ENCODE measurements at places on chromosomes 5 and 9.
A peak's percentile ranks its signal among the peaks of the same experiment; 100 is the strongest.

GRCh38 chr5:177086654-177087397 lies at the start of gene FGFR4:
FGFR4 (plus strand) TSS chr5:177086915; CDS start chr5:177089603, 2,688 bp downstream.
- peak; percentile 90 for DNase-seq

DNA sequence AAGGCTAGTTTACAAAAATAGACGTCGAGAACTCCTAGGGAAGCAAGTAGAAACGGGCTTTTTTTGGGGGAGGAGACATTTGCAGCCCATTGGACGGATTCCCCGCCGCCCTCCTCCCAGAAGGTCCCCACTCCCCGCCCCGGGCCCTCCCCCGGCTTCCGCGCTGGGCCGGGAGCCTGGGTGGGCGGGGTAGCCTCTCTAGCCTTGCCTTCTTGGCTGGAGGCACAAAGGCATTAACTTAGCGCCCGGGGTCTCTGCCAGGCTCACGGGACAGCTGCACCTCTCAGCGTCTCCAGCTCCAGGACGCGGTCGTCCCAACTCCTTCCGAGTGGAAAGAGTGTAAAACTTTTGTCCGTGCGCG lies at the start of gene DMRTA1:
DMRTA1 (plus strand) TSS at position 236 of the 361 bp plus-strand sequence. CDS start 242 bp downstream, outside the sequence.
- peak; percentile 98 for DNase-seq

GRCh38 chr9:77968506-77968905 lies 63.1 kb downstream of the GNAQ start:
- DNase-seq = no peak

- no peak for DNase-seq
These were observed 116.0 kb downstream of the MACIR start for GRCh38 chr5:103374473-103374963.

- no peak for DNase-seq
These were observed 71.7 kb downstream of the TEX10 start for GRCh38 chr9:100281066-100281465.

- DNase-seq = no peak
These were observed 3.2 kb downstream of the MAP3K1 start for GRCh38 chr5:56818450-56819037.

- no peak for DNase-seq
These were observed 11.5 kb downstream of the MAN2A1 start for GRCh38 chr5:109701252-109701651.

GRCh38 chr9:134682651-134683364 lies 41.2 kb downstream of the COL5A1 start:
- no peak for DNase-seq

DNA sequence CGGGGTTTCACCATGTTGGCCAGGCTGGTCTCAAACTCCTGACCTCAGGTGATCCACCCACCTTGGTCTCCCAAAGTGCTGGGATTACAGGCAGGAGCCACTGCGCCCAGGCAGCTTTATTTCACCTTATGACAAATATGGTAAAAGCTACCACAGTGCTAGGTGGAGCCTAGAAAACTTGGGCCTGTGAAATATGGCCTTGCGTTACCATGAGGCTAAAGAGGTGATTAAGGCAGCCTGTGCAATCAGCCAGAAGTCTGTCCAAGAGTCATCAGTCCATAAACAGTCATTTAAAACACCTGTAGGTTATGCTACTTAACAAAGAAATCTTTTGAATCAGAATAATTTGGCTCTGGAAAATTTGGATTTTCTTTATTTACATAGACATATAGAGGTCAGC lies 114.8 kb upstream of the ANKH start:
- no peak for DNase-seq

- DNase-seq = no peak
These were observed 21.8 kb downstream of the ENTREP1 start for GRCh38 chr9:69346596-69347390.

DNA sequence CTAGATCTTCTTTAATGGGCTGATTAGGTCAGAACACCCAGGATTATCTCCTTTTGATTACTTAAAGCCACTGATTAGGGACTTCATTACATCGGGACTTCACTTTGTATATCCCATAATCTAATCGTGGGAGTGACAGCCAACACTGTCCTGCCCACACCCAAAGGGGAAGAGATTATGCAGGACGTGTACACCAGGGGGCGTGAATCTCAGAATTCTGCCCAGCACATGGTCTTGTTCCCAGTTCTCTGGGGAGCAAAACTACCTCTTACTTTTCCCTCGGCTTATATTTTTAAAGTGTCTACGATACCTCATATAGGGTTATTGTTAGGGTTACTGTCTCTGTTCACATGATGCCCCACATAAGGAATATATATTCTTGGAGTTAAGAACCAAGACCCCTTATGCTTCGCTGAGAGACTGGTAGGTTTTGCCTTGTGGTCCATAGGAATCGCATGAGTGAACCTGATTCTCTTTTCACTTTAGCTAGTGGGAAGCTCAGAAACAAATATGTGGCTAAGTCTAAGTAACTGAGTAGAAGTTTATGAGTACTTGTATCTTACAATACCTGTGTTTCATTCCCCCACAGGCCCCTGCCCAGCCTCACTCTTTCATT lies 192.7 kb downstream of the GNA14 start:
- DNase-seq = peak; percentile 63

DNA sequence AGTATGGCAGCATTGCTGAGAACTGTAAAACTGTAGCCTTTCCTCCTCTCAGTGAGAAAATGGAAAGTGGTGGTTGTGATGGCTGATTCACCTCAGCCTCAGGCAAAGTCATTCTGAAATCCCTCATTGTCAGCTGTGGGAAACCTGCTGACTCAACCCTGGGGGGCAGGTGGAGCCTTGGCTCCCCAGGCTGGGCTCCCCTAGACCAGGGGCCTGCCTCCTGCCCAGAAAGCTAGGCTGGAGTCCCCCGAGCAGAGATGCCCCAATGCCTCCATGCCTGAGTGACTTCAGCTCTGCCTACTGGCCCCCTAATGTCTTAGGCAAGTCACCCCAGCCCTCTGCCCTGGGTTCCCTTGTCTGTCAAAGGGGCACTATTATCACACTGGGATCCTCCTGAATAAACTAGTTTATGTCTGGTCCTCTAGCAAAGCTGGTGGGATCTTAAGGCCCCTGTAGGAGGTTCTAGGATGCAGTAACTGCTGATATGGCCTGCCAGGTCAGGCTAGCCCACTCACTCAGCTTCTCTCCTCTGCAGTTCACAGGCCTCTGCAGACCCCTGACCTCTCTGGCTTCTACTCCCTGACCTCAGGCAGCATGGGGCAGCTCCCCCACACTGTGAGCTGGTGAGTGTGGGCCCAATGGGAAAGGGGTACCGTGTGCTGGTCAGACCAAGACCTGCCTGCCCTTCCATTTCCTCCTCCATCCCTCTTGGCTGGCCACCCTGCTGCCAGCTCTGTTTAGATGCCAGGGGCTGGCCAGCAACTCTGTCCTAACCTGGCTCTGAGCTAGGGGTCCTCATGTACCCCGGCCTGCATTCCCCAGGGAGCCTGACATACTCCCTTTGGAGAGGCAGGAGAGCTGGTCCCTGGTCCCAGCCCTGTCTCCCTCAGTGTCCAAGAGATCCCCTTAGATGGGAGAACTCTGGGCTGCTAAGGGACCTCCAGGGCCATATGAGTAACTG lies 24.2 kb downstream of the TCF7 start:
- DNase-seq = no peak

GRCh38 chr9:107227774-107228173 lies 55.3 kb upstream of the RAD23B start:
- peak; percentile 93 for DNase-seq

GRCh38 chr9:131309530-131310276 lies 20.2 kb downstream of the PLPP7 start:
- no peak for DNase-seq

- DNase-seq = no peak
These were observed at the start of gene CYSRT1 for GRCh38 chr9:137224830-137225694. CYSRT1 (plus strand) TSS chr9:137225174; CDS start chr9:137225622, 448 bp downstream.

DNA sequence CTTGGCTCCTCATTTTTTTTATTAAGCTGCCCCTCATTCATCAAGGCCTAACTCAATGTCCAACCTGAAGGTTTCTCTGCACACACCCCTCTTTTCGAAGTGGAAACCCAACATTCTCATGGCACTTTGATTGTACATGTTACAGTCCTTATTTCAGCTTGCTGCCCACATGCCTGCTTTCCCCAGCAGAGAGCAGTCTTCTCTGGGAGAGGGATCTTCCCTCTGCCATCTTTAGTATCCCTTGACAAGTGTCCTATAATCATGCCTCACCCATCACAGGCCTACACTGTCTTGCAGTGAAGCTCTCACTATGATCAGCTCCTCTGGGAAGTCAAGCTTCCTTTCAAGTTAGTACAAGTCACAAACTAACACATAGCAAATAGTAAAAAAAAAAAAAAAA lies 175.1 kb downstream of the ACER2 start:
- DNase-seq = peak; percentile 45

DNA sequence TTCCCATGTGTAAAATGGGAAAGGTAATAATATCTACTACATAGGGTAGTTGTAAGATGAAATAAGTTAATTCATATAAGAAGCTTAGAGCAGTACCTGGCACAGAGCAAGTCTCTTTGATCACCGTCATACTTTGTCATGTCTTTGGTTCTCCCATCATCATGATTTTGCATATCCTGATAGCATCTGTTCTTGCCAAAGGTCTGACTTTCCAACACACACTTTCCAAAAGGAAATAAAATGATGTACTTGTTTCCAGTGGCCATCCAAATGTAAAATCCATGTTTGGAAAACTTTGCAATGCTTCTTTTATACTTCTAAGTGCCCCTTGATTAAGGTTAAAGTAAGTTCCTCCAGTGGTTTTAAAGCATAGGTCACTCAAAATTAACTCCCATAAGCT lies 266.9 kb upstream of the PTGER4 start:
- DNase-seq = no peak

DNA sequence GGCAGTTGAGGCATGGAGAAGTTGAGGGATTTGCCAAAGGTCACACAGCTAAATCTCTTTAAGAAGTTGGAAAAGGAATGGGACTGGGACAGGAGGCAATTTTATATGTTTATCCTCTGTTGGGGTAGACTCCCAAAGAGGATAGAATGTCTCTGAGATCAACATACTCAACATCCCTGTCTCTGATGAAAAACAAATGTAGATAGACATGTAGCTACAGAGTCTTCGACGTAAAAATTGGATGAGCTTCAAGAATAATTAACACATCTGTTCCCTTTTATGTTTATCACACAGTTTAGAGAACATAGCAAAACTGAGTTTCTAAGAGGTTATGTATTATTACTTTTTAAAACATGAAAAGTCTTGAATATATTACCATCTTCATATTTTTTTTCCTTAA lies 204.6 kb upstream of the CD180 start:
- peak; percentile 64 for DNase-seq

DNA sequence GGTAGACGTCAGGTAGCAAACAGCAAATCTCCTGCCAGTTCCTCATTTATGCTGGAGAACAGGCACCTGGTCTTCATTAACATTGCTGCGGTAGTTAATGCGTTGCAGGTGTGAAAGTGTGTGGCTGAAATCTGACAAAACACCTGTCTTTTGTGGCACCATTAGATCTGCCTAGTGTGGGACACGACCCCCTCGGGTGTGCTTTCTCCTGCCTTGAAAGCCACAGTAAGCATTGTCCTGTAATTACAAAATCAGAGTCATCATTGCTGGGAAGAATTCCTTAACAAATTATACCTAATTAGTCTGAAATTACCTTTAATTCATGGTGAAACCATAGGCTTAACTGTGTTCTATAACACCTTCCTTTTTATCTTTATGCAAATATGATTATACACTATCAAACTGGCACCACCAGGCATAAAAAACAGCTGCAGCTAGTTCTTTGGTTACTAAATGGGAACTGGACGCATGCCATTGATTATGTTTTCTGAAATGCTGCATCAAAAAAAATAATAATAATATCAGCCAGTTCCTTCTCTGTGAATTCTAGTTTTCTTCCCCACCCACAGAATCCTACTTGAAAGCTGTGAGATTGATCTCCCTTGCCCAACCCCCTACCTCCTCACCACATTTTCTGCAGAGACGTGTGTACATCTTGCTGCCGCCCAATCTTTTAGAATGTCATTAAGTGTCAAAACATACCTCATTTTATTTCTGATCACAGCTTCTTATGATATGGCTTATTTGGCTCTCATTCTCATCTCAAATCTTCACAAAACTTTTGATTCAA lies 374.0 kb downstream of the NFIB start:
- DNase-seq = peak; percentile 99

DNA sequence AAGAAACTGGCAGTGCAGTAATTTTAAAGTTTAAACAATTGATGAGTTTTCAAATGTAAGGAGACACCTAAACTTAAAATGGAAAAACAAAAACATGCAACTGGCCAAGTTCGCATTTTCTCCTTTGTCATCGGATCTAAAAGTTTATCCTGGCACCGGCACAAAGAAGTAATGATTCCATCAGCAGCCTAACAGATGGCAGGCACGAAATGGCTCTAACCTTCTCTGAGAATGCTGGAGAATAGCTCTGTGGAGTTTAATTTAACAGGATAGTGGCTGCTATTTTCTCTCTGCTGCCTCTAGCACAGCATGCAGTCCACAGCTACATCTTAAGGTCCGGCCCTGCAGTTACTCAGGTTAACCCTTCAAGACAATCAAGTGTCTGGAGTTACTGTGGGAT lies 82.2 kb downstream of the PRELID2 start:
- DNase-seq = peak; percentile 10

GRCh38 chr5:165834891-165835290 lies 2329.5 kb downstream of the MAT2B start:
- DNase-seq = no peak

- no peak for DNase-seq
These were observed 136.7 kb upstream of the MOCS2 start for GRCh38 chr5:53246042-53246836.

DNA sequence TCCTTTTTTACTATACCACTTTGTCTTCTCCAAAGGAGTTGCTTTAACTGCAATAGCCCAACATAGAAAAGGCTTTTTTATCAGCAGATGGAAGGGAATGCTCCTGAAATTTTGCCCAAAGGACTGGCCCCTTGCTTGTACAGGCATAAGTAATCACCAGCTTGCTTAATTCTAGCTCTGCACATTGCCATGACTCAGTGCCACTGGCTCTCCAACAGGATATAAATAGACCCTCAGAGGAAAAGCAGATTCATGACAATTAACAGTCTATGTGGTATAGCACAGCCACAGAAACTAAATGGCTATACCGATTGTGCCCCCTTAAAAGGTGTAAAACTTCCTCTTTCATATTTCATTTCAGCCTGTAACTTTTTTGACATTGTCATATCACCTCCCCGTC lies 227.0 kb downstream of the ZNF608 start:
- DNase-seq = no peak

All from NCI-H69 (cell line).